GM23338 (cell line): ENCODE measurements at places on chromosomes 11 and 22.

- no peak for DNase-seq
Observed at GRCh38 chr11:43532041-43532440, 148.5 kb upstream of the HSD17B12 start.

DNA sequence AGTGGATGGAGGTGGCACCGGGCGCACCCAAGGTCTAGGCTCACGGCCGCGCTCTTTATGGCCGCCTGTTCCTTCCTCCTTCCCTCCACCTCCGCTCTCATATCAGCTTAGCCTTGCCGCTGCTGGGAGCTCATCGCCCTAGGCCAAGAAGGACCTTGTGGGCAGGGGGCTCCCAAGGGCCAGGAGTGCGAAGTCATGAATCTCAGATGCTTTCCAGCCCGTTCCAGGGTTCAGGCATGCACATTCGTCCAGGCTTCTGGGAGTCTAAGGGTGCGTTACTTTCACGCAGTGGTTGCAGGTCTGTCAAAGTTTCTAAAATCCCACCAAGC is 4.1 kb upstream of the GALR3 start:
- peak; percentile 51 for DNase-seq

- no peak for DNase-seq
Observed at GRCh38 chr11:117940736-117941135, 11.5 kb upstream of the TMPRSS13 start.

DNA sequence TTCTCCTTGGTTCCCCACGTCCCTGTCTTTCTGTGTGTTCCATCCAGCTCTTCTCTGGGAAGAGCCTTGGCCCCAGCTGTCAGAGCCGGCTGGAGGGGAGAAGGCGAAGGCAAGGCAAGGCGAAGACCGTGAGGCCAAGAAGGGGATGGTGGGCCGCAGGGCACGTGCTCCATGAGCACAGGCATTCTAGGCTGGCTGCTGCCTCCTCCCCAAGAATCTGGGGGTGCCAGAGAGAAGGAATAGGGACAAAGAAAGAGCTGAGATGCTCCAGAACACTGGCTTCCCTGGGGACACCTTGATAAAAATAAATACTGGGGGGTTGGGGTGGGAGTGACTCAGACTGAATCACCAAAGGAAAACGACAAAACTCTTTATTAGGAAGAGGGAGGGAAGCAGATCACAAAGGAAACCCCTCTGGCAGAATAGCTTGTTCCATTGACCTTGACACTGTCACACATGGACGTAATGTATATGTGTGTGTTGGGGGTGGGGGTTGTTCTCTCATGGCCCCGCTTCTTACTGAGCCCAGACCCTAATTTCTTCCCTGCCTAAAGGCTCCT is 52.5 kb downstream of the NECTIN1 start:
- no peak for DNase-seq

DNA sequence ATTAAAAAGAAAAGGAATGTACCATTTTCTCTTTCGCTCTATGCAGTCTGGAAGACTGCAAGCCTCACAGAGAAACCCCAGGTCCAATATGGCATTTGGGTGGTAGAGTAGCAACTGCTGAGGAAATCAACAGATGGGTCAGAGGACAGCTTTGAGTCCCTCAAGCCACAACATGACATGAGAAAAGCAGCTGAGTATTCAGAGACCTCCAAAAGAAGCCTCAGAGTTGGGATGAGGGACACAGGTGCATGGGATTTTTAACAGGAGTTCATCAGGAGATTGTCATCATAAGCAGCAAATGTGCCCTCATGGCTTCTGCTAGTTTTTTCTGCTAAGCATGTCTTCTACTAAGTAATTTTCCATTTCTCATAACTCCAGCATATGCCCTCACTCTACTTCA is 111.6 kb downstream of the BLID start:
- DNase-seq: no peak

DNA sequence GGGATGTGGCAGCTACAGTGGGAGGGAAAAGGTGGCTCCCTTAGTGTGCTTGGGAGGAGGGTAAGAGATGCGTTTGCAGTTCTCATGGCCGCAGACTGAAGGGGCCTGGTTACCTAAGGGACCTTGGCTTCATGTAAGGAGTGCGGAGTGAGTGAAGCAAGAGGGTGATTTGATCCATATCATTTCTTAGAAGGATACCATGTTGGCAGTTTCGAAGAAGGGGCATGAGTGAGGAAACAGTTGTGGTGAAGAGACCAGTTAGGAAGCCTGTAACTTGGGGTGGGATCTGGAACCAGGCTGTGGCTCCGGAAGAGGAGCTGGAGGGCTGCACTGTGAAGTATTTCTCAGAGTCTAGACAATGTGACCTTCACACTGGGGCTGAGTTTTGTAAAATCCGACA is 45.0 kb downstream of the ST3GAL4 start:
- DNase-seq: no peak

GRCh38 chr11:96104496-96104895 is 180.6 kb upstream of the MTMR2 start:
- DNase-seq: no peak

DNA sequence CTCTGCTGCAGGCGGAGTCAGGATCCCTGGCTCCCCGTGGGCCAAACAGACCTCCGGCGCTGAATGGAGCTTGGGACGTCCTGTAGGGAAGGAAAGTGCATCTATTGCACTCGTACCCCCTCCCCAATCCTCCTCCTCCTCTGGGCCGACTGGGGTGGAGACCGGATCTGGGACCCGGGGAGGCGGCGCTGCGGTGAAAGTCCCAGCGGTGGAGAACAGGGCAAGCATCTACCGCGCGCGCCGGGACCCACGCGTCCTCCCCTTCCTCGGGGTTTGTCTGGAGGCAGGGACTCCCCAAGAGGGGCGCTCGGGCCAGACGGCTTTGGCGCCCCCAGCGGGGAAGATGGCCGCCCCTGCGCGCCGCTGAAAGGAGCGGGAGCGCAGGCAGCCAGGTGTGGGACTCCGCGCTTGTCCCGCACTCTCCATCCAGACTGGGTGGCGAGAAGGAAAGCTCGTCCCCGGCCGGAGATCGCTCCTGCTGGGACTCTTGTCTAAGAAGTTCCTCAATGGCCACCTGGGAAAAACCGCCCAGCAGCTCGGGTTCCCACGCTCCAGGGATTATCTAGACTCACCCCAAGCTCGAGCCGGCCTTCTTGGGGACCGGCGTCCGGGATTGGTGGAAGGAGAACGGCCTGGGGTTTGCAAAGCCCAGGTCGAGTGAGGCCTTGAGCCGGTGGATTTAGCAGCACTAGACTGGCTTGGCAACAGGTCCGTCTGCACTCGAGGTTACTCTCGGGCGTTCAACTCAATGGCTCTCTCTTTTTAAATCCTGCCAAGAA is 718 bp downstream of the FADS2 start:
- DNase-seq: peak; percentile 72

- DNase-seq: peak; percentile 68
Observed at GRCh38 chr11:79485694-79486093, 44.9 kb upstream of the TENM4 start.

GRCh38 chr11:57885298-57886050 is 123.9 kb downstream of the CTNND1 start:
- DNase-seq: peak; percentile 65

DNA sequence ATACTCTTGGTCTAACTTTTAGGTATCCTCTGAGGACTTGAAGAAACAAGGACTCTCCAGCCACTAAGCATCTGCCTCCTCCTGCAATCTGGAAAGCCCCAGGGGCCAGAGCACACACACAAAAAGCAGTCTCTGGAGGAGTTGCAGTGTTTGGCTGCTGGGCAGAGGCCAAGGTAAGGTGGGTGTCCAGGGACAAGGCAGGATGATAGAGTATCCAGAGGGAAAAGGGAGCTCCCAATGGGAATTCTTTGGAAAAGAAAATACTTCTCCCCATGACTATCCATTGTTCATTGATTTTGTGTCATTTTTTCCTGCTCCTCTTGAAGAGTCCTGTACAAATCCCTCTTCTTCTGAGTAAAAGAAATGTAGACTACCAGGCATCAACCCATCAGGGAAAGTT is at the start of gene OR52I2:
OR52I2 (plus strand) TSS at position 301 of the 400 bp plus-strand sequence.
- DNase-seq: no peak

GRCh38 chr11:126202646-126203359 is 8.6 kb downstream of the RPUSD4 start:
- DNase-seq: no peak

GRCh38 chr11:387193-387793 is 6.7 kb upstream of the PKP3 start:
- DNase-seq: no peak

DNA sequence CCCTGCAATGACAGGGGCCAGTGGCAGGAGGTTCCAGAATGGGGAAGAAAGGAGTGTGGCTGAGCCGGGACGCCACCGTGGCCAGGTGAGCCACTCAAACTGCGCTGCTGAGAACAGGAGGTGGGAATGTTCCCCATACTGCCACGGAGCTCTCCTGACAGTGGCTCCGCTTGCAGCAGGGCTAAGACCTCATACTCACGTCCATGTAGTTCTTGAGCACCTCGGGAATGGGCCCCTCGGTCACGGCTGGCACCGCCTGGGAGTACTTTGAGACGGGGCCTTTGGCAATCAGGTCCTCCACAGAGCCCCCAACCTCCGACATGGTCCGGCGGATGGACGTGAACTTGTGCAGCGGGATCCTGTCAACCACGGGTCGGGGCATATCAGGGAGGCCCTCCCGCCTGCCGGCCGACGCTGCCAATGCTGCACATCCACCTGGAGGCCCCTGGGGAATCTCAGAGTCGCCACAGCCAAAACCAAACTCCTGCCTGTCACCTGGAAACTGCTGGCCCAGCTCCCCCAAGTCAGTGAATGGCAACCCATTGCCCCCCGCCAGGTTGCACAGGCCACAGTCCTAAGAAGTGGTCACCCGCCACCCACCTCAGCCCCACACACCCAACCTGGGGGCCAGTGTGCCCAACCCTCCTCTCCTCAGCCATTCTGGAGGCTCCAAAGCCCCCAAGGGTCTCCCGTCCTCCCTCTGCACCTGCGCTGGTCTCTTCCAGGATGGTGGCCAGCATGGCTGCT is 2.4 kb downstream of the CTSD start:
- no peak for DNase-seq

DNA sequence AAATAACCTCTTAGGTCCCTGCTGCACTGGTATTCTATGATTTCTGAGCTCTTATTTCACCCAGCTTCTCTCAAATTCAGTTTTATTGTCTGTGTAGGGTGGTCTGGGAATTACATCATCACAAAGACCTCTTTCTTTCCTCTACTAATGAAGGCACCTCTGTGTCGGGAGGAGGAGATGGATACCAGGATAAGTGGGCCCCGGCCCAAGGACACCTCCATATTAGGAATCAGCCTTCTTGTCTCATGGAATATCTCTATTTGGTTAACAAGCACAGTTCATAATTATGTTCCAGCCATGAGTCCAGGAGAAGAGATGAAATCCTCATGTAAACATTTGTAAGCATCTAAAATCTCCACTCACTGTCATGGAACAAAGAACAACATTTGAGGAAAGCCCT is 9.4 kb downstream of the PARVA start:
- DNase-seq: no peak

GRCh38 chr22:49688516-49689254 is 139.0 kb downstream of the BRD1 start:
- DNase-seq: no peak

GRCh38 chr22:38984224-38984623 is 2.1 kb downstream of the APOBEC3B start:
- no peak for DNase-seq

DNA sequence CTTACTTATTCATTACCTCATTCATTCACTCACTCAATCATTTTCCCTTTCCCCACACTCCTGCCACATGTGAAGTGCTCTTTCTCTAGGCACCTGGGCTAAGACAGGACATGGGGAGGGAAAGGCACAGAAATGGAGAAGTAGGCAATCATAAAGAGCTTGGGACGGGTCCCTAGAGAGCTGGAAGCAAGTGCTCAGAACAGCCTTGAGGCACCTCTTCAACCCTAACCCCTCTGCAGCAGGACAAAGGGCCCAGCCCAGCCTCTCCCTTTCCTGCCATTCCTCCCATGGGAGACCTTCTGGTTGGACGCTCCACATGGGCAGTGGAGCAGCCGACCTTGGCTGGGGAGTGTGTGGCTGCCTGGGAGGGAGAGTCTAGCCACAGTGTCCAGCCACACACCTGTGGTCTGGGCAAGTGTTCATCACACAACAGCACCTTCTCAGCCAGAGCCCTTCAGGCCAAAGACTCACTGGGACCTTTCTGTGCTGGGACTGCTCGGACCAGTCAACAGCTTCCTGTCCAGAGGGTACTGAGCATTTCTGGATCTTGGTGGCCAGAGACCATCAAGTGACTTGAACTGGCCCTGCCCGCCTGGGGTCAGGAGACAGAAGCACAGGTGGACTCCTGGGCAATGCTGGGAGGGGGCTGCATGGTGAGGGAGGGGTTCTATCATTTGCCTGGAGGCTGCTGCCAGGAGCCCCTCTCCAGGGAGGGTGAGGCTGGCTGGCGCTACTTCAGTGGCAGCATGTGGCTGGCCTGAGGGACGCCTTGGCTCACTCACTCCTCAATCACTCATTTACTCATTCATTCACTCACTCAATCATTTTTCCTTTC is 1.0 kb upstream of the MUC5AC start:
- DNase-seq: no peak

- DNase-seq: peak; percentile 24
Observed at GRCh38 chr11:83599066-83599465, 312.9 kb upstream of the CCDC90B start.

GRCh38 chr11:2277933-2278523 is 7.6 kb upstream of the ASCL2 start:
- peak; percentile 45 for DNase-seq

- DNase-seq: peak; percentile 34
Observed at GRCh38 chr11:91350931-91351330, 873.7 kb upstream of the FAT3 start.

- no peak for DNase-seq
Observed at GRCh38 chr11:109308551-109308950, 113.4 kb upstream of the C11orf87 start.

GRCh38 chr11:134244593-134244992 is 8.6 kb downstream of the THYN1 start:
- DNase-seq: peak; percentile 44

DNA sequence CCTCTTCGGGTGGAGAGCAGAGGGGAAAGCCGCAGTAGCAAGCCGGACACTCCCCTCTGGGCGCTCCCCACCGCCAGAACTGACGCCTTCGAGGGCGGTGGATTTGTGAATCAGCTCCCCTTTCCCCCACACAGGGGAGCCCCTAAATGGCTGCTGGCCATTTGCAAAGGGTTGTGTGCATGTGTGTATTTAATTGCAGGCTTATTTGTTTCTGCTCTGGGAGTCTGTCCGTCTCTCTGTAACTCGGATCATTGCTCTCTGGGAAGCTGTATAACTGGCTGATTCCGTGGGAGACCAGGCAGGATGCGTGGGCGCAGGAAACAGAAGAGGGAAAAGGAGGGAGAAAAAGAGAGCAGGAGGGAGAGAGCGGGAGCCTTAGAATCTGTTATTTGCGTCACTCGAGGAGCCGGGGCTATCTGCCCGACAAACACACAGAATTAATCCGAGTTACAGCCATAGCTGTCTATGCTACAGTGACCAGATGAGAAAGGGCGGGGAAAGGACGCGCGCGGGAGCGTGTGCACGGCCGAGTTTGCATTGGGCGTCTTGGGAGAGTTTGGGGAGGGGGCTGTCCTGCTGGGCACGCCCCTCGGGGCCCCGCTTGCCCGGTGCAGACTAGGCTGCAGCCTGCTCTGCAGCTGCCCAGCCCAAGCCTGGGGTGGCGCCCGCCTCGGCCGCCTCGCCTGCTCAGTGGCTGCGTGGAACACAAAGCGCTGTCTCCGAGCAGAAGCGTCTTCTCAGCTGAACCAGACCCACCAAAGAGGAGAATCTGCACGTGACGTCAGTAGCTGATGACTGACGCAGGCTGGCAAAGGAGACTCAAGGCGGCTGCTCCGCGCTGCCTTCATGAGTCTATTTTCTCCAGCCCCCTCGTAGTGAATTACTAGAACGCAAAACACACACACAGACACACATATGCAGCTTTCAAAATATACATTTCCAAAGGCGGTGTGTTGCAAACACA is 105.3 kb upstream of the HSD17B12 start:
- peak; percentile 60 for DNase-seq

GRCh38 chr11:96275801-96276594 is 67.0 kb downstream of the MAML2 start:
- DNase-seq: no peak

- DNase-seq: no peak
Observed at GRCh38 chr11:1085440-1086170, 10.9 kb downstream of the MUC2 start.
